ENCODE measurements at places on chromosomes 11 and 22.

DNA sequence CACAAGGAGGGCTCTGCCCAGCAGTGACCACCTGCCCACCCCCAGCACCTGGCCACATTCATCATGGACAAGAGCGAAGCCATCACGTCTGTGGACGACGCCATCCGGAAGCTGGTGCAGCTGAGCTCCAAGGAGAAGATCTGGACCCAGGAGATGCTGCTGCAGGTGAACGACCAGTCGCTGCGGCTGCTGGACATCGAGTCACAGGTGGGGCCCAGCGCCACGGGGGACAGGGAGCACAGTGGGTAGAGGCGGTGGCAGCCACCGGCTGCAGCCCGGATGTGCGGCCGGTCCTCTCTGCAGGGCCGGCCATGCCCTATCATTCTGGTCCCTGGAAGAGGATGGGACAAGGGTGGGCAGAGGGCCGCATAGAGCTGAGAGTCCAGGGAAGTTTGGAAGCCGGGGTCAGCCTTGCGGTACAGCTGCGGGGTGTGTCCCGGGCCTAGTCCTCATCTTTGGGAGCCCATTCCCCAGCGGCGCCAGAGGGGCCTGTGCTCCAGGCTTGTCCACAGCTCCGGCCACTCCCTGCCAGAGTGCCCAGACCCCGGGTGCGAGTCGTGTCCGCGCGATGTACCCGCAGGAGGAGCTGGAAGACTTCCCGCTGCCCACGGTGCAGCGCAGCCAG is 14.1 kb downstream of the EPS8L2 start:
- DNase-seq, result no peak

- DNase-seq, result no peak
Observed at GRCh38 chr22:29689880-29690213, 30.0 kb upstream of the CABP7 start.

GRCh38 chr11:86755146-86755545 is 45.2 kb upstream of the PRSS23 start:
- DNase-seq, result no peak

DNA sequence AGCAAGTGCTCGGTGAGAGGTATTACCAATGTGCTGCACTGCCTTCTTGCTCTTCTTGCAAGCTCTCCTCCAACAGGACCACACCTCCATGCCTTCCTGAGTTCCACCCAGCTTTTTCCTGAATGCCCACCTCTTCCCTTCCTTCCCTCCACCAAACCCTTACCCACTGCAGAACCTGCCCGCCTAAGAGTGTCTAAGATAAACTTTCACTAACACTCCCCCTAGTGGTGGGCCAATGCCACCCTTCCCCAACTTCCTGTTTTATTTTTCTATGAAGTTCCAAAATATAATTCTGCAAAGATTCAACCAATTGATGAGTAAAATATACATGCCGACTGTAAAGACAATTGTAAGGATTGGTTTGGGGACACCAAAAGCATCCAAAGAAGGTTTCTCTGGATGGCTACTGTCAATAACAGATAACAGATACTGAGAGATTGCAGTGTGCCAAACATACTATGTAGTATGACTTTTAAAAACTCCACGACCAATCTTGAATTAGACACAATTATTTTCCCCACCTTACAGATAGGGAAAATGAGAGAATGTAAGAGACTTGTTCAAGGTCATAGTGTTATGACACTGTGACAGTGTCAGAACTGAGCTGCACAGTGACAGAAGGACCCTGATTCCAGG is 38.6 kb upstream of the BMAL1 start:
- DNase-seq, result no peak

DNA sequence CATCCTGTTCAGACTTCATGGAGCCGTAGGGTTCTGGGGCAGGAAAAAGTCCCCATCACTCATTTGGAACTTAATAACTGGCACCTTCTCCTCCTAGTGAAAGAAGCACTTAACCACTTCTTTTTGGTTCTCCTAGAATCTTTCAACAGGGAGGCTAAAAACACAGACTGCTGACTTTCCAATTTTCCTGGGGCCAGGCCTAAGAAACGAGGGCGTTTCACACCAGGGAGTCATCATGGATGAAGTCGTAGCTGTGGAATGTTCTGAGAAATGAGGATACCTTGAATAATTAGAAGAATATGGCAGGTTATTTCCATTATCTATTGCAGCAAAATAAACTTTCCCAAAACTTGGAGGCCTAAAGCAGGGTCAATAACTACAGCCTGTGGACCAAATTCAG is 26.0 kb upstream of the API5 start:
- DNase-seq, result no peak

DNA sequence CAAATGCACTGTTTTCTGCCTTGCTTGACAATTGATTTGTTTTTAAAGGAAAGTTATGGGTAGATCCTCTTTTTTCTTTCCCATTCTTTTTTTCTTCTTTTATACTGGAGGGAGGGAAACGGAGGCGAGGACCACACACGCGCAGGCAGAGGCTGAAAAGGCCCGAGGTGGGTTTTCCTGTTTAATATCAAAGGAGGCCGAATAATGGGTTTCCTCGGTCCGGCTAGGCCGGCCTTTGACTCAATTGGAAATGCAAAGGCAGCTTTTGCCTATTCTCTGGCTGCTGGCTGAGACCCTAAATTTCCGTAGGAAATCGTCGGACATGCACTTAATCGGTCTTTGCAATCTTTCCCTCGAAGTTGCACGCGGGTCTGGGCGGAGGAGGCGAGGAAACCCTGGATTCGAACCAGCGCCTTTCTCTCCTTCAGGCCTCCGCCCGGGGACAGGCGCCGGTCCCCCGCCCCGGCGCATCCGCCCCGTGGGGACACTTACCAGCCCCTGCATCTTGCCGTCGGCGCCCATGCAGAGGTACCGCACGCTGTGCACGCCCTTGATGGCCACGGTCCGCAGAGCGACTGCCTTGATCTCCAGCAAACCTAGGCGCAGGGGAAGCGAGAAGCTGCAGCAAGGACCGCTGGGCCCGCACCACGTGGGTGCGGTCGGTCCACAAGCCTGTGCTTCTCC is 911 bp downstream of the FGF19 start:
- no peak for DNase-seq

DNA sequence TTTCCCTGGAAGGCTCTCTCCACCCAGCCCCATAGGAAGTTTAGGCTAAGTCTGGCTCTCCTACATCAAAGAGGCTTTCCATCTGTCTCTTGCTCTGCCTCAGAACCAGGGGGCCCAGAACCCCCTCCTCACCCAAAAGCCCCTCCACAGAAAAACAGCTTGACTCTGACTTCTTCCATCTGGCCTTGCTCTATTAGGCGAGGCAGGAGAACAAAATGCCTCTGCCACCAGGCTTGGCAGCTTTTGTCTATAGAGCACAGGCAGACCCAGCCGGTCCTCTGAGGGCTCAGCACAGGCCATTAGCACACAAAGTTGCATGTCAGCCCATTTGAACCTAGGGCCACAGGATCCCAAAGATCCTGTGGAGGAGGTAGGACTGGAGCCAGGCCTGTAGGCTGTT is 75.7 kb upstream of the SUSD2 start:
- no peak for DNase-seq

GRCh38 chr11:78070621-78071020 is 7.0 kb downstream of the THRSP start:
- DNase-seq, result no peak

- DNase-seq, result no peak
Observed at GRCh38 chr11:129440028-129440713, 64.5 kb downstream of the BARX2 start.

DNA sequence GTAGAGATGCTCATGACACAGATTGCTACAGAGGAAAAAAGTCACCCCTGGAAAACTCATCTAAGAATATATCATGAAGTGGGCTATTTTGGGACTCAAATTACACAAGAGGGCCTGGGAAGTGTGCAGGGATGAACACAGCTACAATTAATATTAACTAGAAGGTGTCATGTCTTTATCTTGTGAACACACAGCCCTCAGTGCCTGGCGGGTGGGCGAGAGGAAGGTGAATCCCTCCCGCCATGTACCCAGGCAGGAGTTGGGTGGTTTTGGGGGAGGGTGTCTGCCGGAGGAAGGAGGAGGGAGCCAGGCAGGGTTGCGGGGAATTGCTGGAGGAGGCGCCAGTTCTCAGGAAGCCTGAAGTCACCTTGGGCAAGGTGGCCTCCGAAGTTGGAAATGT is 5.1 kb upstream of the FAM83F start:
- no peak for DNase-seq

- DNase-seq, result no peak
Observed at GRCh38 chr11:91960770-91961169, 263.8 kb upstream of the FAT3 start.

DNA sequence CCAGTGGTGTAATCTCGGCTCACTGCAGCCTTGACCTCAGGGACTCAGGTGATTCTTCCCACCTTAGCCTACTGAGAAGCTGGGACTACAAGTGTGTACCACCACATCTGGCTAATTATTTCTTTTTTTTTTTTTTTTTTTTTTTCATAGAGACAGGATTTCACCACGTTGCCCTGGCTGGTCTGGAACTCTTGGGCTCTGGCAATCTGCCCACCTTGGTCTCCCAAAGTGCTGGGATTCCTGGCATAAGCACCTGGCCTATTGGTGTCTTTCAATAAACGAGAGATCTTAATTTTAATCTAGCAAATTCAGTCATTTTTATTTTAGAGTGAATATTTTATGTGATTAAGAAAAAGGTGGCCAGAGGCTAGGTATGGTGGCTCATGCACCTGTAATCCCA is 40.1 kb downstream of the DGCR2 start:
- DNase-seq, result no peak

DNA sequence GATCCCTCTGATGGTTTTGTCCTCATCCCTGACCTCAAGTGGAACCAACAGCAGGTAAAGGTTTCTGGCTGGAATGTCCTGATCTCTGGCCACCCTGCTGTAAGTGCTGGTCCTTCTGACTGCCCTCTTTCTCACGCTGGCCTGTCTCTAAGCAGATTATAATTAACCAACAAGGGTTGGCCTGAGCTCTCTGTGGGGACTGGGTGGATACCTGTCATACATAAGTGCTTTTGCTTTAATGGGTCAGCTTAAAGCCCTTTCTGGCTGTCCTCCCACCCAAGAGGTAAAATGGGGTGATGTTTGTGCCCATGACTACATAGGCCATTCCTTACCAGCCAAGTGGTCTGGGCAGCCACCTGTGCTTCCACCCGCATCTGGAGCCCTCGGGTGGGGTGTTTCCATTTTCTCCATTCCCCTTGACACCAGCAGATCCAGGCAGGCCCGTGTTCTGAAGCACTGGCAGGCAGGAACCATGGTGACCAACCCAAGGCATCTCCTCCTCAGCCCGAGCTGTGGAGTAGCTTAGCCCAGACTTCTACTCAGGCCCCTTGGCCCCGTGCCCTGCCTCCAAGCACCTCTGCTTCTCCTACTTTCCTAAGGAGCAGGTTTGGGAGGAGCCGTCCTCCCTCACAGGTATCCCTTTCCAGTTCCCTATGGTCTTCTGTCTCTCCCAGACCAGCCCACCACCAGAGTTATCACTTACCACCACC is 17.0 kb upstream of the ST3GAL4 start:
- no peak for DNase-seq

- no peak for DNase-seq
Observed at GRCh38 chr11:123815122-123815521, 9.0 kb upstream of the OR6M1 start.

DNA sequence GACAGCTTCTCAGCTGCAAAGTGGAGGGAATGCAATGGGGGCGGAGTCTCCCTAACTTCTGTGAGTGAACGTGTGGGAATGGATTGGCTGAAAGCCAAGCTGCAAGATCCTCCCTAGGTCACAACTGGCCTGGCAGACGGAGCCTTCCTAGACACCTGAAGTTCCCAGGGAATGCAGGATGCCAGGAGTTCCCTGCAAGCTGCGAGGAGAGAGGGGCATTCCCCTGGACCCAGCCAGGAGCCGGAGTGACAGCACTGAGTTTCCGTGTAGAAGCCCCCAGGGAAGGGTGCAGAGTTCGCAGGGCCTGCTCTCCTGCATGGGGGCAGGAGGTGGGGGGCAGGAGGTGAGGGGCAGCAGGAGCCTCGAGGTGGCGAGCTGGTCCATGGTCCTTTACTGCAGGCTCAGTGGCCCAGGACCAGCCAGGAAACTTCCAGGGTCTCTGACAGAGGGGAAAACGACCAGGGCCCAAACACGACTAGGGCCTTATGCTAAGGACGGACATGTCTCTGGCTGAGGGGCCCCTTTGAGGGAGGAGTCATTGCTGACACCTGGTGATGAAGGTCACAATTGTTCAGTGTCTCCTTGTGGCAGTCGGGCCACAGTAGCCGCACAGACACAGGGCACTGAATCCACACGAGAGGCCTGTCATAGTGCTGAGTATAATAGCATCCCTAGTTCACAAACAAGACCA is 141.4 kb downstream of the FBXO7 start:
- no peak for DNase-seq

DNA sequence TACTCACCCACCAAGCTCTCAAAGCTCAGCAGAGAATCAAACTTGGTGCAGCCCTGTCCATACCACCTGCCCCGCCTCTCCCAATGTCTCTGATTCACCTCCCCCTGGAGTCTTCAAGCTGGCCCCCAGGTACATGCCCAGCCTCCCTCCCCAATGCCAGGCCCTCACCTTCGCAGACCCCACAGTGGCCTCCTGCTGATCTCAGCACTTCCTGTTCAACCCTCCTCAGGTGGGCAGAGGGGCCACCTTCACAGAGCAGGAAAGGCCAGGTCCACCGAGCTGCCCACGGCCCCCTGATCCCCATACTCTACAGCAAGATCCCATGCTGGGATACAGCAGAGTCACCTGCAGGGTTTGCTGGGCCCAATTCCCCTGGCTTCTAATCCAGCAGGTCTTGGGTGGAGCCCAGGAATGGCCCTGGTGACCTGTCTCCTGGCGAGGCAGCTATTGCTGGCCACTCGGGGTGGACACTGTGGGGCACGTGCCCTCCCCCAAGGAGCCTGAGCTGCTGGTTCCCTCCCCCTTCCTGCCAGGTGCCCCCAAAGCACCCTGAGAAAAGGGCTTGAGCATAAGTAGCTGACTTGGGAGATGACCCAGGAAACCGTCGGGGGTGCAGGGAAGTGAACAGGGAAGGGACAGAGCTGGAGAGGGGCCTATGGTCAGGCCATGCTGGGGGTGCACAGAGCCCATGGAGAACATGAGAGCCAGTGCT is 150.7 kb downstream of the BRD1 start:
- no peak for DNase-seq

GRCh38 chr11:59550842-59551658 is 39.7 kb downstream of the OR4D9 start:
- peak; percentile 82 for DNase-seq

- DNase-seq, result no peak
Observed at GRCh38 chr11:4508886-4509285, 26.4 kb downstream of the OR52K1 start.
